ENCODE measurements at places on chromosomes 3 and 15.

DNA sequence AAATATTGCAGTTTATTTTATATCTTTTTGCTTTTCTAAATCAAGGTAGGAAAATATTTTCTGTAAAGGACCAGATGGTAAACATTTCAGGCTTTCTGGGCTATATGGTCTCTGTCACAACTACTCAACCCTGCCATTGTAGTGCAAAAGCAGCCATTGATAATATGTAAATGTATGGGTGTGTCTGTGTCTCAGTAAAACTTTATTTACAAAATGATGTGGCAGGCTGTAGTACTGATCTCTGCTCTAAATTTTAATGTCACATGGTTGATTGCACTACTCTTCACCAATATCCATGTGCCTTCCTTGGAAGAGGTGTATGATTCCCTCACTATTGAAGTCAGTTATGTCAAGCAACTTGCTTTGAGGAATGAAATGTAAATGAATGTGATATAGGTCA, 175.0 kb downstream of the GOLIM4 start:
- DNase-seq = no peak

- no peak for DNase-seq
These were observed 29.5 kb downstream of the B4GALT4 start for GRCh38 chr3:119211193-119211592.

GRCh38 chr3:162769564-162769963, 1273.0 kb downstream of the OTOL1 start:
- no peak for DNase-seq

DNA sequence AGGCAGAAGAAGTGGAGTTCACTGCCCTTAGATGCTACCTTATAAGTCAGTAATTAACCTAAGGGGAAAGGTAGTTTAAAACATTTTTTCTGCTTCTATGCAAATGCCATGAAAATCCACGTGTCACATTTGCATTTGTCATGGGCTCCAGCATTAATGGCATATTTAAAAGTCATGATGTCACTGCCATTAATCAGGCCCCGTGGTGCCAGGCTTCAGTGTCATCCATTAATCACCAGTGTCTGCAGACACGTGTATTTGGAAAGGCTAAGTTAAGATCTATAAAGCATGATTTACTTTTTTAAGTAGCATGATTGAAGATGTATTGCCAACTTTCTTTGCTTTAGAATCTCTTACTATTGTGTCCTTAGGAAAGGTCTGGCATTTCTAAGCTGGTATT, 857.8 kb downstream of the TUSC7 start:
- DNase-seq = no peak

GRCh38 chr3:141231952-141232823, 563 bp downstream of the PXYLP1 start:
- peak; percentile 8 for DNase-seq

DNA sequence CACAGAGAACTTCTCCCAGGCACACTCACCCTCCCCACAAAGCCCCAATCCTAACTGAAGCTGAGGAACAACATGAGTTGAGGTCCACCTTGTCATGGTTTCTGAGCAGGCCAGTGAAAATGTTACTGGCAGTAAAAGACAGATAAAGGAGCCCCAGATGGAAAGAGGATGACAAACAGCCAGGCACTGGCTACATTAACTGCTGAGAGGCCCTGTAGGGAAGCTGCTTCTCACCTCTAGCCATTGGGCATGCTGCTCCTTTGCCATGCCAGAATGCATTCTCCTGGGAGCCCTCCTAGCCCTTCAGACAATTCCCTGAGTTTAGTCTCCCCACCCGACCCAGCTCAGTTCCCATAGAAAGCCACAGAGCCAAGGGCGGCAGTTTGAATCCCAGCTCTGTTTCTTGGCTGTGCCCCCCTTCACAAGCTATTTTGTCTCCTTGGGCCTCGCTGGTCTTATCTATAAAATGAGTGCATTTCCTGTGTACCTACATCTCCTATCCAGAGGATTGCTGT, 60.5 kb downstream of the LMCD1 start:
- DNase-seq = no peak

GRCh38 chr3:141680620-141681389, 57.3 kb upstream of the RNF7 start:
- DNase-seq = no peak

DNA sequence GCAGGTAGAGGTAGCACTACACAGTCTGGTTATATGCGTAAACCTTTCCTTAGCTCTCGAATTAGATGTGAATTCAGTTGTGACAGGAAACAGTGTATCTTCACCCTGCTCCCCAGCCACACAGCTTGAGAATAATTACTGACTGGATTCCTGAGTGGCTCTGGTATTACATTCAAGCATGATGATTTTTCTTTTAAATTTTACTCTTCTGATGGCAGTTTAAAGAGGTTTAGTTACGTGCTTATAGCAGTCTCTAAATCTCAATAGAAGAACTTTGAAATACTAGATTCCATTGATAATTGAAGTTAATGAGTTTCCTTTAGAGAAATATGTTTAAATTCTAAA, 98.8 kb downstream of the FNDC3B start:
- DNase-seq = no peak

DNA sequence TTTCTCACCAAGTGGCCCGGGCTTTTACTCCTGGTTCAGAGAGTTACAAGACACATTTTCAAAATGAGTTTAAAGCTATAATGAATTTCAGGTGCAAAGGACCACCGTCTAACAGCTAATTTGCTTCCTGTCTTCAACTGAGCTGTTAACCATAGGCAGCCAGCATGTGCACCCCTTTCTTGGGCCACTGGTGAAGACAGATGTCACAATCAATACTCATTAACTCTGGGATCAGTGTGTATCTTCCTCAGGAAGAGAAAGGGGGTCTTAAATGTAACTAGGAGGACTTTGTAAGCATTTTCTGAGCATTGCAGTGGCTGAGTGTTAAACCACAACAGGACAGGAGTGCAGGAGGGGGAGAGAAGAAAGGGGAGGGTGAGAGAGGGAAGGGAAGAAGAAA, 750.7 kb upstream of the CFAP20DC start:
- no peak for DNase-seq

DNA sequence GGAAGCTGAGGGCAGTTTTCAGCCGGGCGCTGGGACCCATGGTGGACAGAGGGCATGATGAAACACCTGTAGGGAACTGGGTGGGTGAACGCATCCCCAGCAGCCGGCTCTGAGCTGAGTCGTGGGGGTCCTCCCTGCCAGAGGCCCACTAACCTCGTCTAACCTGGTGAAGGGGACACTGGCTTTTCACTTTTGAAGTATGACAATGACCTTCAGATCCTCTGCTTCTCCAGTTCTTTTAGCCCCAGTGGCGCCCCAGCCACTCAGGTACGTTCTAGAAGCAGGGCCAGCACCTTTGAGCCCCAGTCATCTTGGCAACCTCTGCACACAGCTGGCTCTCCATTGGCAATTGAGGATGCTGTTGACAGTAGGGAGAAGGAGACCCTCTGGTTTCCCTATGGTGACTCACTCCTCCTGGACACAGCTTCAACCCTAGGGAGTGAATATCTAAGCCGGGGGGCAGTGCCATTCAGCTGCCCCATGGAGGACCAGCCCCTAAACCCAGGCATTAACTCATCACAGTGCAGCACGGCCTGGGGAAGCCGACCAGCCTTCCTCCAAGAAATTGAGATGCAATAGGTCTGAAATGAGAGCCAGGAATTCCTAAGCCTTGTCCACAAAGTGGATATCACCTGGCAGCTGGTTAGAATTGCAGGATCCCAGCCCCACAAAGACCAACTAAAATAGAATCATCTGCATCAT, 46.1 kb downstream of the CMTM6 start:
- DNase-seq = no peak

DNA sequence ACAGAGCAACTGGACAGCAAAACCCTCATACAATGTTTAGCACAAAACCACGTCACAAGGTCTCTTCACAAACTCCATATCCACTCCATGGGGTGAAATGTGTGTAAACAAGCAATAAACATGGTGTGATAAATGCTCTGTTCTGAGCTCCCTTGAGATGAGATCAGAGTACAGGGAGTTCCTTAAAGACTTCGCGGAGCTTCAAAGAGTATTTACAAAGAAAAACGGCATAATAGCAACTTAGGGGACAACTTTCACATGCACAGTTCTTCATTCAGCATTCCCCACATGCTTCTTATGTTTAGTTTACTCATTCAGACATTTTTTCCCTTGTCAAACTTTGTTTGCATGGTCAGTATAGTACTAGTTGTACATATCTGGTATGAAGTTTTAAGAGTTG, 52.5 kb upstream of the SUCLG2 start:
- DNase-seq = no peak

- no peak for DNase-seq
These were observed 82.8 kb downstream of the MAGI1 start for GRCh38 chr3:65955792-65956477.

DNA sequence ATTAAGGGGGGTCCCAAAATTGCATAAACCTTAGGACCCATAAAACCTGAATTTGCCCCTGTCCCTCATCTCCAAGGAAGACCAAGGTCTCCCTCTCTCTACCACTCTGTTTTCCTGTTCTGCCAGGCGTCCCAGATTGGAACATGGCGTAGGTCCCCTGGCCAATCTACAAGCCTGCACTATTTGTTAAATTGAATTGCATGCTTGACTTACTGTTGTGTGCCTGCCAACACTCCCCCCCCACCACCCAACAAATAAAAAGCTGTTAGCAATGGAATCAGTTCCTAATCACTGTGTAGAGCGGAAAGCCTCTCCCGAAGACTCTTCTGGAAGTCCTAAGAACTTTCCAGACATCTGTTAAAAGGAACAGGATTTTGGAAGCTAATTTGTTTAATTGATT, 11.7 kb downstream of the CTXND1 start:
- no peak for DNase-seq

DNA sequence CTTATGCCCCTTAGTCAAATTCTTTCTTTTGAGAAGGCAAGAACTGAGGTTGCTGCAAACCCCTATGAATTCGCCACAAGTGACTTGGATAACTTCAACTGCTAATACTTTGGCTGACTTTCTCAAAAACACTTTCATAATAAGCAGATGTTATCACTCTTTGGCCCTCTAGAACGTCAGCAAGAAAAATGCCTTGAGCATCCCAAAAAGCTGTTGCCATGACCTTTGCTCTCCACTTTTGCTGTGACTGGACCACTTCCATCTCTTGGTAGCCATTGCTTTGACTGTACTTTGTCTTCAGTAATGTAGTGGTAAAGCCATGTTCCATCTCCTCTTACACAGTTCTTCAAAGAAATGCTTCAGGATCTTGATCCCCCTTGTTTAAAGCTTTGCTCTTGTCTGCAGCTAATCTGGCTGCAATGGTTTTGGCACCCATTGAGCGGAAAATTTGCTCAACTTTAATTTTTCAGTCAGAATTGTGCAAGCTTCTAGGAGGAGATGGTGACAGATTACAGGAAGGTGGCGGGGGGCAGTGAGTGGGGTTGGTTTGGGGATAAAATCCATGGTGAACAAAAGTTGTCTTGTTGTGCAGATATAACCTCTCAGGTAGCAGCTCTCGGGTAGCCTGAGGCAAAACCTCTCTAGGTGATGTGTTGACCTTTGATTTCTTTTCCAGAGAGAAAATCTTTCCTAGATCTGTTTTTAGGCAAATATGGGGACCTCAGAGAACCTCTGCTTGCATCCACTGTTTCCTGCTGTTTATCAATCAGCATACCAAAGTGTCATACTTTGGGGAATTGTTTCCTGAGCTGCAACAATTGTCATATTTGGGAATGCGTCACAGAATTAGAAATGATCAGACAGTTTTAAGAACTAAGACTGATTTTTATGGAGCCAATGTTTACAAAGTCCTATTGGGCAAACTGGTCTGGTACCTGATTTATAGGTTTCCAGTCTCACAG, 83.6 kb downstream of the CCR1 start:
- DNase-seq = no peak

DNA sequence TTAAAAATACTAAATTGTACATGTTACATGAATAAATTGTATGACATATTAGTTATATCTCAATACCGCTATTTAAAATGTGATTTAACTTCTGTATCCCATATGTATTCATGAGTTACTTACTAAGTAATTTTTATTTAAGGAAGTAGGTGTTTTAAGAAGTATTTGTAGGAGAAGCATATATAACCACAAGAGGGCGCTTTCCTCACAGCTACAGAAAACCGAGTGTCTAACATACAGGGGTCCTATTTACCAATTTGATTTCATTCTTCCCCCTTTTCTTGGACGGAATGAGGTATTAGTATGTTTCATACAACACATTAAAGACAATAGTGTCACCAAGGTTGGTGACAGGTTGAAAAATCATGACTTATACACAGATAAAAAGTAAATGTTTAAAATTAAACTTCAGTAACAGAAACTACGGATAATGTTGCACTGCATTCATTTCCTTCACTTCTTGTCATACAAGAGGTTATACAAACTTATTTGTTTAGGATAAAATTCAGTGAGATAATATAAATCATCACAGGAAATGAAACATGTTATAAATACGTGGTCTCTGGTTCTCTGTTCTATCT, 253.6 kb downstream of the MAGI1 start:
- no peak for DNase-seq

DNA sequence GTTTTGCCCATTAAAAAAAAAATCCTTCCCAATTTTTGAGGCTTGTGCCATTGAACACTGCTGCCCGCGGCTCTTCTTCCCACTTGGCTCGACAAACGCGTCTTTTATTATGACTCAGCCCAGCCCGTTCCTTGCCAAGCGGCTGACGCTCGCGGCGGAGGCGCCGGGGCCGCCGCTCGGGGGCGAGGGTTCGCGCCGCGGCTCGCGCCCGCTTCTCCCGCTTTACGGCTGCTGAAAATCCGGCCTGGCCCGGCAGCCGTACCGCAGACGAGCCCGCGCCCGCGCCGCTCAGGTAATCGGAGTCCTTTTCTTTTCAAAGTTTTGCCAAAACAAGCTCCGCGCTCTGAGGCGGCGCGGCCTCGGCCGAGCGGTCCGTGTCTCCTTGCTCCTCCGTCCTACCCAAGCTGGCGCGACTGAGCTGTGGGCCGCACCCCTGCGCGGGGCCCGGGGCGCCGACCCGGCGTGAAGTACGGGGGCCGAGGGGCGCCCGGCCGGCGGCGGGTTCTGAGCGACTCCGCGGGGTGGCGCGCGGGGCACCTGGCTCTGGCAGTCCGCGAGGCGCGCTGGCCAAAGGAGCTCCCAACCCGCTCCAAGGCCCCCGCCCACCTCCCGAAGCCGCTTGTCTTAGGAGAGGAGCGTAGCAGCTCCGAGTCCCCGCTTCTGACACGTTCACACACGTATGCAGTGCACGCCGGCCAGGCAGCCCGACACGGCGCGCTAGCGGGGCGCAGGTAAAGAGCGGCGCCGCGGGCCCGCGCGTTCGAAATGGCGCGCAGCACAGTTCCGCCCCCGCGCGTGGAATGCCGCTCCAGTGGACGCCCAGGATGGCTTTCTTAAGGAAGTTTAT, 418.2 kb upstream of the NAALADL2 start:
- DNase-seq = peak; percentile 13

- peak; percentile 7 for DNase-seq
These were observed 75.4 kb upstream of the POMGNT2 start for GRCh38 chr3:43181202-43181821.

DNA sequence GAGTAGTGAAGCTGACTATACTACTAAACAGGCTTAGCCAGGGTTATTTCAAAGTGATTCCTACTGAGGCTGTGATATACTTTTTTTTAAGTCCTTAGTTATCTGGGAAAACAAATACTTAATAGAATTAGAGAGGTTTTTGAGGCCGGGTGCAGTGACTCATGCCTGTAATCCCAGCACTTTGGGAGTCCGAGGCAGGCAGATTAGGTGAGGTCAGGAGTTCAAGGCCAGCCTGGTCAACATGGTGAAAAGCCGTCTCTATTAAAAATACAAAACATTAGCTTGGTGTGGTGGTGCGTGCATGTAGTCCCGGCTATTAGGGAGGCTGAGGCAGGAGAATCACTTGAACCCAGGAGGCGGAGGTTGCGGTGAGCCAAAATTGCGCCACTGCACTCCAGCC, 34.2 kb downstream of the PRTG start:
- DNase-seq = no peak
